Testis (tissue), 5 donors: ENCODE measurements at places on chromosomes 11 and 22.

DNA sequence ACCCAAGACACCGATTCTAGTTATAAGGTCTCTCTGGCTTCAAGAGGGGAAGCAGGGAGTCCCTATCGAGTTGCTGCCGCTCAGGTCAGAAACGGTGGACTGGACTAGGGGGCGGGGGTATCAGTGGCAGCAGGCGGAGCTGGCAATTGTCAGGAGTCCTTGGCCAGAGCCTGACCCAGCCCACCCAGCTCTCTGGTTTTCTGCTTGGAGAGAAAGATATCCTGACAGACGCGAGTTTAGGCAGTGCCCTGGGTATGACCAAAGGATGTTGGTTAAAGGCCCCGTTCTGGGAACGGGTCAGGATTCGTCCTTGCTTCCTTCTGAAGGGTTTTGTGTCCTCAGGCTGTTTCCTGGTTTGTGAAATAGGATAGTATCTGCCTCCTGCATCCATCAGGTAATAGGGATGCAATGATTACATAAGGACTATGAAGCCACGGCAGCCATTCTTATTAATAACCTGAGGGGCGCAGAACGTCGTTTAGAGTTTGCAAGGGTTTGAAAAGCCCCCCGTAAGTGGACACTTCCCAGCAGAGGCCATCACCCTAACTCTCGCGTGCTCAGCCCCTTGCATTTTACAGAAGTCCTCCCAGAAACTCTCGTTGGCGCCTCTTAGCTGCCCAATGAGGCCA lies 700 bp upstream of the DEPDC5 start:
- peak; percentile 50 for DNase-seq

DNA sequence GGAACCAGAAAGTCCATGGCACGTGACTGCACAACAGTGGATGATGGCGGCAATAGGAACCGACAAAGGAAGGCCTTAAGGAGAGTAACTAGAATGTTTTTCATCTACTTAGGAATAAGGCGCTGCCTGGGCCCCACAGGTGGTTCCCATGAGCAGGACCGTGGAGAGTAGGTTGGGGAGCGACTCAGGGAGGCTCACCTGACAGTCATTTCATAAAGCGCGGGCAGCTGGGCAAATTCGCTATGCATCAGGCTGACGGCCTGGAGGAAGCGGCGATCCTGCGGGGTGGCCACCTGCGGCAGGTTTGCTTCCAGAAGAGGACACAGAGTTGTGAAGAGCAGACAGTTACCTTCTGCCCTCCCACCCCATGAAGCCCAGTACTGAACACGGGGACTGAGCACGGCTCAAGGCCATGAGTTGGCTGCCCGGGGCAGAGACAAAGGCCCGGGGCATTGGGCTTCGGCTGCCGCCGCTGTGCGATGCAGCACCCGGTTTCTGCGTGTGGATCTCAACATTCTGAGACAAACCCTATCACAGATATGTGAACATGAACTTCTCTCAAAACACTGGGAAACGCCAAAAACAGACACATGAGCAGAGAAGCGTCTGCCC lies 25.8 kb downstream of the HPS4 start:
- DNase-seq = no peak

GRCh38 chr11:63017306-63017974 lies 1.8 kb upstream of the SLC22A8 start:
- DNase-seq = peak; percentile 12

DNA sequence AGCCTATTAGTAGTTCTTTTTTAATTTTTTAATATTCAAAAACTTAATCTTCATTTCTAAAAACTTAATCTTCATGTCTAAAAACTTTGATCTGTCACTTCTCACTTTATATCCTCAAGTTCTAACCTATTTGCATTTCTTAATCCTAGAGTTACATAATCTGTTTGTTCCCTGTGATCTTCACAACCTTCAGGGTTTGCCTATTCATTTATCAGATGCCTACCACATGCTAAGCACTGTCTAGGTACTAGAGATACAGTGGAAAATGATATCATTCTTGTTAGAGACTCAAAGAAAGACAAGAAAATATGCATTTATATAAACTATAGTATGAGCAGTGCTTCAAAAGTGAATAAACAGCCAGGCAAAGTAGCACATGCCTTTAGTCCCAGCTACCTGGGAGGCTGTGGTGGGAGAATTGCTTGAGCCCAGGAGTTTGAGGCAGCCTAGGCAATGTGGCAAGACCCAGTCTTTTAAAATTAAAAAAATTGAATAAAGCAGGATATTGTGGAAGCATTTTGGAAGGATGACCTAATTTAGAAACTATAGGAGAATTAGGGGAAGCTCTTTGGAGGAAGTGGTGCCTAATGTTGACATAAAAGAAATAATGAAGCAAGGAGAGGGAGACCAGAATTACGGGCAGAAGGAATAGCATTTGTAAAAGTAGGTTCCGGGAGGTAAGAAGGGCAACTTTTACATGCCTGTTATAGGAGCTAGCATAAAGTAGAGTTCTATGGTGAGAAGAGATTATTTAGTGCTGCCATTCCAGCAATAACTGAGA lies 54.4 kb upstream of the GRK2 start:
- no peak for DNase-seq

DNA sequence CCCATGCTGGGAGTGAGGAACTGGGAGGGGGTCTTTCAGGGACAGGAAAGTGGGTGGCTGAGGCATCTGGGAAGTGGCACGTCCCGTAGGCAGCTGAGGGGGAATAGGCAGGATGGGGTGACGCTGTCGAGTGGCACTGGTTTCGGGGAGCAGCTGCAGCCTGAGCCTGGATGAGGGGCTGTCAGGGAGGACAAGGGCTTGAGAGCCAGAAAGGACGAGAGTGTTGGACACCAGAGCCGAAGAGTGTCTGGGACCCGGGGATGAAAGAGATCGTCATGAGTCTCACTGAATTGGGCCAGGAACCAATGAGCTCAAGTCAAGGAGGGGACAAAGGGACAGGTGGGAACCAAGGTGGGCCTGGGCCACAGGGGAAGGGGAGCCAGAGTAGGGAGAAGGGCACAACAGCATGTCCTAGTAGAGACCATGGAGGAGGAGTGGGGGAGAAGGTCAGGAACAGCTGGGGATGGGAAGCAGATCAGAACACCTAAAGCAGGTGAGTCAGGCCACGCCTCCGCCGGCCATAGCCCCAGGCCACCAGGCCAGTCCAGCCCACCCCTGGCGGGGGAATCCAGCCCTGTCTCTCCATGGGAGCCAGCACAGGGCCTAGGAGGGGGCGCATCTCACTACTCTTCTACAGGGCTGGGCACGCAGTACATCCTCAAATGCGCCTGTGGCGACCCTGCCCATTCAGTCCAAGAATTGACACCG lies 4.2 kb downstream of the RAB3IL1 start:
- peak; percentile 13 for DNase-seq

DNA sequence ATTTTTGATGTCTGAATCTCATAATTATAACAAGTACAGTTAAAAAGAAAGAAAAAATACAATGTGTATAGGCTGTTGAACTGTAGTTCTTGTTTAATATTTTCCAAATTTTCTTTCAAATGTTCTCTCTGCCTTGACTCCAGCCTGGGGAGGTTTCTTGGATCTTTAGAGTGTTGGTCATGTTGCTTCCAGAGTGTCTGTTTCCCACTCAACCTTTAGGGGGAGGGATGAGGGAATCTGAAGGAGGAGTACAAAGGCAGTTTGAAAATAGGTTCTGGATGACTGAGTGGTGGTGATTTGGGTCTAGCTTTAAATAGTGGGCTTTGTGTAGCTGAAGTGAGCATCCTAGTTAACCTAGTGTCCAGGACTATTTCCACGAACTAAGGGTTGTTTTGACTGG lies 2.0 kb downstream of the CTNND1 start:
- no peak for DNase-seq

DNA sequence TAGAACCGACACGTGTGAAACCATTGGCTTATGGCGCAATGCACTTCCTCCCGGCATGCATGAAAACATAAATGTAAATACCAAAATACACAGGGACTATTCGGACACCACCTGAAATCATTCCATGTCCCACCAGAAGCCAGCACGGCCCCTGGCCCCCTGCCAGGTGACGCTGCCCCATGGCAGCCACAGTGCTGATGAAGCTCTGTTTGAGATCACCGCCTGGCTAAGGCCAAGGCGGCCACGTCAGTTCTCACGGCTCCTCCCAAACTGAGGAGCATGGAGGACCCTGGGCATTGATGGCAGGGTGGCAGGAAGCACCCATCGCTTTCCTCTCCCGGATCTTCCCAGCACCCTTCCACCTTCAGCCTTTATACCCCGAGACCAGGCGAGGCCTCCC lies 89.5 kb downstream of the CDKN1C start:
- DNase-seq = no peak

DNA sequence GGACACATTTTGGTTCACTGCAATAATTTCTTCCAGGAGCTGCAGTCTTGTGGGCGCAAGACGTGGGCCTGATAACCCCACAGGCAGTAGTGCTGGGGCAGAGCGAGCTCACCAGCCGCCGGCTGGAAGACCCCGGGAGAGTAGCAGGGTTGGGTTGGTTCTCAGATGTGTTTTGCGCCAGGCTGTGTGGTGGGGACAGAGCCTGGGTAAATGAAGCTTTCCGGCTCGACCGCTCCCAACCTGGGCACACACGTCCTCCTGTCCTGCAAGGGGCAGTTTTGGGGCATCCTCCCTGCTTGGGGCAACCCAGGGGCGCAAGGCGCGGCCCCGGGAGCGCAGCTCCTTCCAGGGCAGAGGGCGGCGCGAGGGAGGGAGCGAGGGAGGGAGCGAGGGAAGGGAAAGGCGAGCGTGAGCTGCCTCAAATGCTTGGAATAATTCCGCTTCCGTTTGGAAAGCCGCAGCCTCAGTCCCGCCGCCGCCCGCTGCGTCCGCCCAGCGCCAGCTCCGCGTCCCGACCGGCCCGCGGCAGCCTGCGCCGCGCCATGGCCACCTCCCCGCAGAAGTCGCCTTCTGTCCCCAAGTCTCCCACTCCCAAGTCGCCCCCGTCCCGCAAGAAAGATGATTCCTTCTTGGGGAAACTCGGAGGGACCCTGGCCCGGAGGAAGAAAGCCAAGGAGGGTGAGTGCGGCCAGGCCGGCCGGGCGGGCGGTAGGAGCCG lies at the start of gene PARVA:
TSS of gene PARVA (plus strand) at position 466 of the 718 bp plus-strand sequence. CDS start at position 543, 77 bp downstream.
- peak; percentile 55 for DNase-seq

DNA sequence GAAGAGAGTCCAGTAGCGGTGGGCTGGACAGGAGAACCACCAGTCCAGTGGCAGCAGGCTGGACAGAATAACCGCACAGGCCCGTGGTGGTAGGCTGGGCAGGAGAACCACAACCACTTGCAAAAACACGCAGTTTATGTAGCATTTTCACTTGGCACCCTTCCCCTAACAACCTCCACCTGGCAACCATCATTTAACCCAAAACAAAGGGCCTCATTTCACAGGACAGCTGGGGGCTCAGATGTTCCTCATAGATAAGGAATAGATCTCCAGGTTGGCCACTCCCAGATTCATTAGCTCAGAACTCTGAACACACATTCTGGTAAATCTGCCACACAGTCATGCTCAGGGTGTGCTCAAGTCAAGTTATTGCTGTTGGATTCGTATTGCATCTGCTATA lies 41.2 kb downstream of the SYTL2 start:
- DNase-seq = no peak
